ENCODE measurements at places on chromosomes 7 and 10.
A peak's percentile ranks its signal among the peaks of the same experiment; 100 is the strongest.

GRCh38 chr10:113128450-113129070 lies 178.5 kb downstream of the TCF7L2 start:
- no peak for DNase-seq

DNA sequence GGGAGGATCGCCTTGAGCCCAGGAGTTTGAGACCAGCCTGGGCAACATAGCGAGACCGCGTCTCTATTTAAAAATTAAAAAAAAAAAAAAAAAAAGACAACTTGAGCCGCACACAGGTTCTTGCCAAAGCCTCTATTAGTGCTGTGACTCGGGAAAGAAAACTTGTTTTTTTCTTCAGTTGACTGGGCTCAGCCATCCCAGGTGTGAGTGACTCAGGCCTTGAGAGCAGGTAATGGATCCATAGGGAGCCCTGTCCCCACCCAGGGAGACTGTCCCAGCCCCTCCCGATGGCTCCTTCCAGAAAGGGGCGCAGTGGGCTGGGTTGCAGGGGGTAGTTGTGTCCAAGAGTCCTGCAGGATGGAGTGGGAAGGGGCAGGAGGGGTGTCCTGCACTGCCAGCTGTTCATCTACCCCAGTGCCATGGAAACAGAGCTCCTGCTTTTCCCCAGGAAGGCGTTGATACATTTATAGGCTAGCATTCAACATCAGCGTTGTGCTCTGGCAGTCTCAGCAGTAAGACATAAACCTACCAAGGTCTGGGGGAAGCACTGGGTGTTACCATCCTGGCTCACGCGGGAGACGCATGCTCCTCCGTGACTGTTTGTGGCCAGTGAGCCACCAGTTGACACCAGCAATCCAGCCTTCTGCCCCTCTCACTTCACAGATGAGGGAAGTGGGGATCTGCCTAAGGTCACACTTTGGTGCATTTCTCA lies 126.6 kb downstream of the CUX1 start:
- no peak for DNase-seq

DNA sequence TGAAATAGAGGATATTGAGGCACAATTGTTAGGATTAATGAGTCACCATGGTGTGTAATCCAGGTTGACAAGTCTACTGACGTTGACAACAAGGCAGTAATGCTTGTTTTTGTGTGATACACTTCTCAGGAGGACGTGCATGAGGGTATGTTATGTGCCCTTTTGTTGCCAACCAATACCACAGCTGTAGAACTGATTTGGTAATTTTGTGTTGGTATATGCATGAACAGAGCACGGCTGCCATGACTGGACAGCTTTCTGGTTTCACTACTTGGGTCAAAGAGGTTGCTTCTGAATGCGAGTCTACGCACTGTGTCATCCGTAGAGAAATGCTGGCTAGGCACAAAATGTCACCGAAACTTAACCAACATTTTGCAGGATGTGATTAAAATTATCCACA lies 32.9 kb downstream of the PHTF2 start:
- DNase-seq, result no peak

GRCh38 chr10:112985690-112986543 lies 35.9 kb downstream of the TCF7L2 start:
- no peak for DNase-seq

- DNase-seq, result no peak
Measured at GRCh38 chr7:119254742-119255141, 1018.2 kb upstream of the KCND2 start.

DNA sequence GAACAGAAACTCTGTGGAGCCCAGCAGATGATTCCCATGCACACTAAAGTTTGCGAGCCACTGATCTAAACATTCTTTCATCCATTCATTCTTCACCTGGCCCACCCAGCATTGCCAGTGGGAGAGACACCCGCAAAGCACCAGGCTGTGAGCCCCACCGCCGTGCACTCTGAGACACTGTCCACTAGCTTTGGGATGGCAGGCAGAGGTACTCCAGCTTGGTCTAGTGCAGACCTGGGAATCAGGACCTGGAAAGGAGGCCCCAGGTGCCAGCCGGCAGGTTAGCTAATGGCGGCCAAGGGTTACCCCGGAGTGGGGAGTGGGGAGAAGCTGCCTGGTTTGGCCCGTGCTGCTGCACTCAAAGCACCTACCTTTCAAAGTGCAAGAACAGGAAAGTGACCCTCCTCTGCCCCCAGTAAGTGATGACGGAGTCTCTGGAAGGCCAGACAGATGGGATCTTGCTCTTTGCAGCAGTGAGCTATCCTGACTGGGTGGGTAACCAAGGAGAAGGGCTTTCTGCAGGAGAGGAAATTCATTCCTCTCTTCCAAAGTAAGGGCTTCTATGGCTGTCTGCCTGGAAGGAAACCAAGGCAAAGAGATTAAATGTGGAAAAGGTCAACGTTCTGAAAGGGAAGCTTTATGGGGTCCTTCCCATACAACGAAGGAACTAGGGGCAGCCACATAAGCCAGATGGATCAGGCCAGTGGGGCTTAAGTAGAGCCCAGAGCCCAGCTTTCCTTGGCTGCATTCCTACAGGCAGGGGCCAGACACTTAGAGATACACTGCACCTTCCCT lies 74.2 kb upstream of the LRRC4 start:
- DNase-seq, result no peak

DNA sequence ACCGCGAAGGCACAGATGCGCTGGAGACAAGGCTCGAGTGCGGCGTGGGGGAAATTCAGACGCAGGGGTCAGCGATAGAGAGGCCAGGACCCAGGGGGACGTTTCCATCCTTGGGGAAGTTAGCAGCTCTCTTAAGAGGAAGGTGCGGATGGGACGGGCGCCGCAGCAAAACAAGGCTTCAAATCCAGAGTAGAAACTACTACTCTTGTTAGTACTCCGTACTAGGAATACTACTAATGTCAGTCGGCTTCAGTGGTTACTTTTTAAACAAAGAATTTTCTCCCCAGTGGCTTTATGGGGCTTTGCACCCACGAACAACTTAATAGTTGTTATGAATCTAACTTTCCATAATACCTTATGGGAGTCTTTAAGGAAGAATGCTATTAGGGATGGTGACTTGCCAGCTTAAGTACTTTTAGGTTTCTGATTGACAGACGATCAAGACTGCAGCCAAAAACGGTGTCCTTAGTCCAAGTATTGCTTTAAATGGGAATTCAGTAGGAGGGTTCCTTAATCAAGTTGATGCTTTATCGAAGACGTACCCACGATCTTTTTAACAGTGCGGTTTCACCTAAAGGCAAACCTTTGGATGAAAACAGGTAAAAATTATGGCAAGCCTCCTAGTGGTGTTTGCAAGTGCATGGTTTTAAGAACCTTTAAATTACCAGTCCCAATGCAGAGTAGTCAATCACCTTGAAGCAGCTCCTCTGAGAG lies 812 bp upstream of the IDE start:
- no peak for DNase-seq

DNA sequence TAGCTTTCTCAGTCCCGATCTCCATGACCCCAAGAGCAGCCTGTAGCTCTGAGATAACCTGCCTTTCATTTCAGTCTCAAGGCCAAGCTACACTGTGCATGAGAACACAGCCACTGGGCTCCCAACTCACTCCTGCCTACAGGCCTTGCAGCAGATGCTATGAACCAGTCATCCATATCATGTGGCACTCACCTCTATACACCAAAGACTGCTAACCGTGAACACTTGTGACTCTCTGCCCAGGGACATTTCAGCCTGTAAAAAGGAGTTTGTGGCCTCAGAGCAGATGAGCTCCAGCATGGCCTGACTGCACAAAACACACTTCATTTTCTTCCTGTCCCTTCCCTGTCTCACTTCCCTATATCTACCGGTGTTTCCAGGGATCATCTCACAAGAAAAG lies 56.9 kb upstream of the NPY start:
- no peak for DNase-seq

DNA sequence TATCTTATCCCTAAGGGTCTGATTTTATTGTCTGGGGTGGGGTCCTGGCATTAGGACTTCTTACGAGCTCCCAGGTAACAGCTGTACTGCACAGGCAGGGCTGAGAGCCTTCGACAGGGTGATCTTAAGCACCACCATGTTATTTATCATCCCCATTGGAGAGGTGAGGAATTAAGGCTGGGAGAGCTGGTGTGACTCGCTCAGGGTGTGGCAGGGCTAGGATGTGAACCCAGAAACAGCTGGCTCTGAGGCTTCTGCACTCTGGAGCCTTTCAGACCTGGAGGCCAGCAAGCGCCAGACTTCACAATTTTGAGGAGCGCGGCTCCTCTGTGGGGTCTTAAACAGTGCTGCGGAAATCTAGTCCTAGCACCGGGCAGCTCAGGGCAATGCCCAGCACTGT lies 27.4 kb upstream of the NDST2 start:
- no peak for DNase-seq

DNA sequence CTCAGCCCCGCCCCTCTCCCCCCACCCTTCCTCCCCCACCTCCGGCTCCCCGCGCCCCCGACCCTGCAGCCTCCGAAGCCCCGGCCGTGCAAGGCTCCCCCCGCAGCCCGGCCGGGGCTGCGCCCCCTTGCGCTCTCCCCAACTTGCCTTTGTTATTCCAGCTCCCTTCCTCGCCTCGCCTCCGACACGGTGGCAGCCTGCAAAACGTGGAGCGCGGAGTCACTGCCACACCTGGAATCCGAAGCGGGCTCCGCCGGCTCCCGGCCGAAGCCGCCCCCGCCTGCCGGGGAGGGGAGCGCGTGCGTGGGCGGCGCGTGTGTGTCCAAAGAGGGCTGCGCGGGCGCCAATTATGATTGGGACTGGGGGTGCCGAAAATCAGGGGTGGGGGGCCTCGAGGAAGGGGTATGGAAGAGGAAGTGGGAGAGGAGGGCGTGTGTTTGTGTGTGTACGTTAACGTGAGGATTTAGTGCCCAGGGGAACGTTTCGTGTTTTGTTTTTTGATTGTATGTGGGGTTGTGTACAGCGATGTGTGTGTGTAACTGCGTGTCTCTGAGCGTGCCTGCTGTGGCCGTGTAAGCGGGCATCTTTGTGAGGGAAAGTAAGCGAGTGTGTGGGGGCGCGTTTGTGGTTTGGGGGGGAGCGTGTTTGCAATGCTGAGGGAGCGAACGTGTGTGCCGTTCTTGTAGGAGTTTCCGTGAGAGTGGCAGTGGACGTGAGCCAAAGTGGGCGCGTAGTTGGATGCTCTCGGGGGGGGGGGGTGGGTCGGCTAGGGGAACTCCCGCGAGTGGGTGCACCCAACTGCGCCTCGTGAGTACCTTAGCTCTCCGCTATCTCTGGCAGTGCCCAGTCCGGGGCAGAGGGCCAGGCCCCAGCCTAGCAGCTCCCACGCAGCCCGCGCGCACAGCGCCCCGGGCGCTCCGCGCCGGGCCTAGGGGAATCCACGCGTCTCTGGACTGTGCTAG lies 1.2 kb upstream of the ZMIZ1 start:
- peak; percentile 67 for DNase-seq

GRCh38 chr10:132349766-132350165 lies 17.8 kb downstream of the LRRC27 start:
- no peak for DNase-seq

DNA sequence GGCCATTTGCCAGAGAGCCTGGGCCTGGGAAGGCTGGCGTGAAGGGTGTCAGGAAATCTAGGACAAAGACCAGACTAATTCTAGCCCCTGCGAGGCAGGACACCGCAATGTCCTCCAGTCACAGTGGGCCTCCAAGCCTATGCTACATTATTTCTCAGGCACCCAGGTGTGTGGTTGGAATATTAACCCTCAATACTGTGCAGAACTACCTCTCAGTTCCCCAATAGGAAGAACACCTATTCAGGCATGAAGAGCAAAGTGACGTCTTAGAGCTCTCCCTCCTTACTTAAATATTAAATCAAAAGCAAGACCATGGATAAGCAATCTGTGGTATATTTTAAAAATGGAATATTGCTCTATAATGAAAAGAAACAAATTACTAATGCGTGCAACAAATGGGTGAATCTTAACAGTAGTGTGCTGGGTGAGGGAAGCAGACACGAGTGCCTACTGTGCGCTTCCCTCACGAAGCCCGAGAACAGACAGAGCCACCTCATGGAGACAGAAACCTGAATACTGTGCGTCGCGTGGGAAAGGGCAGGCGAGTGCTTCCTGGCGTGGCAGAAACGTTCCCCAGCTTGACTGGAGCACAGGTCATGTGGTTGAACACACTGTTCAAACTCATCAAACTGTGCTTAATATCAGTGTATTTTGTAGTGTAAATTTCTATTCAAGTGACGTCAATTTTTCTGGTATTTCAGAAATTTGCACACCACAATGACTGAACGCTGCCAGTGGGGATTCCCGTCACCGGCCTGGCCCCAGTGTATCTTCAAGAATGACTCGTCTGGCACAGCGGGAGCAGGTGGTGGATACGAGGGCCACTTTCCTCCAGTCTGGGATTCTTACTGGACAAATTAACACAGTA lies 15.5 kb upstream of the PTPRN2 start:
- no peak for DNase-seq

DNA sequence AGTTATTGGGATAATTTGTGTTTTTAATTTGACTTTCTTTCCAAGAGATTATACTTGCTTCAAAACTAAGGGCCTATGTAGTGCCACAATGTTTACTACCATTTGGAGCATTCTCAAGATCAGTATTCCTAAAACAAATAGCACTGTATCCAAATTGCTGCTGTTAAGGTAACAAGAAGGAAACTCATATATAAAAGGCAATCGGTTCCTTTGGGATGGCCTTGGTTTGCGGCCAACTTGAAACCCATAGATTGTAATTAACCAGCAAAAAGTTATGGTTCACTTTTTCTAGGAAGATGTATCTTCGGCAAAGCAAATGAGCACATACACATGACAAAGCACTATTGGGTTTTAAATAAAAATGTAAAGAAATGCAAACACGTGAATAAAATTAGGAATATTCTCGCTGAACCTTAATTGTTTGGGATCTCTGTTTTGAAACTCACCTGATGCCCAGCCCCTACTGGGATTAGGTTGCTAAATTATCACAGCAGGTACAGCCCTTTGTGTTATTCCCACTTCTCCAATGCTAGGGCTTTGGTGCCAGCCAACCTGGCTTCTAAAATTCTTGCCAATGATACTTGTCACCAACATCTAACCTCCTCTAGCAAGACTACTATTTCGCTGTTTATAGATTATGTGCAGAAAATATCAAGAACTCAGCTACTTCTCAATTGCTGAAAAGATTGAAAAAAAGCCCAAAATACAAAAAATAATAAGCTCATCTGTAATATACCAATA lies 16.0 kb downstream of the CDNF start:
- DNase-seq, result no peak

Measured in GM18507 (cell line).